ENCODE measurements at places on chromosomes 2 and 18.

GRCh38 chr2:100902817-100903405 lies 83.0 kb downstream of the NPAS2 start:
- no peak for DNase-seq

DNA sequence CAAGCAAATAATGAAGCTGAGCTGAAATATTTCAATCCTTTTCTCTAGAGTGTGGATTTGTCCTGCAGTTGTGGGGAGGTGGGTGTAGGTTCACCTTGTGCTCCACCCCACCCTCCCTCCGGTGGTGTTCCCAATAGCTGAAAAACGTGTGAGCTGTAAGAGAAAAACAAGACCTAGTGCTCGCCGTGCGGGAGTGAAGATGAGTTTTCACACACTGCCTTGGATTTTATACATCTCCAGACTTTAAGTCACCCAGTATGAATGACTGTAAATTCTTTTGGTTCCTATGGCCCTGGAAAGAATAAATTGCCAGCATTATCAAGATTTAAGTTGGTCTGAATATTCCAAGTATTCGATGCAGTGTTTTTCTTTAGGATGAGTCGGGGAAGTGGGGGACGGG lies 1.9 kb upstream of the SOX11 start:
- DNase-seq: no peak

DNA sequence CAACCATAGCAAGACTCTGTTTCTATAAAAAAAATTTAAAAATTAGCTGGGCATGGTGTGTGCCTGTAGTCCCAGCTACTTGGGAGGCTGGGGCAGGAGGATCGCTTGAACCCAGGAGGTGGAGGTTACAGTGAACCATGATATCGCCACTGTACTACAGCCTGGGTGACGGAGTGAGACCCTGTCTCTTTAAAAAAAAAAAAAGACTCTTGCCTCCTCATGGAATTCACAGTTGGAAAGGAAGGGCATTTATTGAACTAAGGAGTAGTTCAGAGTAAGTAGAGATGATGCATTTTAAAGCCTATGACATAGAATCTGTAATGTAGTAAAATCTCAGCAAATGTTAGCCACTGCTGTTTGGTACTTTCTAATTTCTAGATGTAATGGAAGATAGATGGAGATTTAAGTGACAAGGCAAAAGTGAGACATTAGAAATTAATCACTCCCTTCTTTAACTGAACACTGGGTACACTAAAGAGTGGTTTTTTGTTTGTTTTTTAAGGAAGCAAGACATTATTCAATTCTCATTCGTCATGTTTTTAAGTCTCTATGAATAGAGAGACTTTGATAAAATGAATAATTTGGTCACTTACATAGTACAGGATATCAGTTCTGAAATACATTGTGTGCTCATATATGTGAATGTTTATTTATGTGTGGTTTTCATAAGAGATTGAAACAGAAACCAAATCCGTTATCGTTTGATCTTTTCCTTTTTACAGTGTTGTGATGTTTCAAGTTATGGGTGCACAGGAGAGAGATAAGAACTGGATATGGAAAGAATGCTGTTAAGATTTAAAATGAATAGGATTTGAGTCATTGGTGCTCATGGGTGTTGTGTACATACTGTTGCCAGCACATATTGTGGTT lies 186.1 kb upstream of the STON1 start:
- peak; percentile 74 for DNase-seq

DNA sequence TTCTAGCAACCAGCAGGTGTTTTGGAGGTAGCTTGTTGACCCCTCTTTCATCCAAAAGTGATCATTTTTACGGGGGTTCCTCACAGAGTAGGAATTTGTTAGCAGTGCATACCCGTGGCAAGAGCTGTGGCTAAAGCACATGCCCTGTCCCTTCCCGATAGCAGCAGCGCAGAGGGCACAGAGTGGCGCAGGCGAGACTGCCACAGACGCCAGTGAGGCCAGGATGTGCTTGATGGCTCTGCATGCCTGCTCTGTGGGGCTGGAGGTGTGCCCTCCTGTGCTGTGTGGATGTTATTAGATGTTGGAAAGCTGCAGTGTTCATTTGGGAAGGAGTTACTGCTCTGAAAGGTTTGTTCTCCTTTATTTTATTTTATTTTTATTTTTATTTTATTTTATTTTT lies 153.6 kb downstream of the FAM210A start:
- DNase-seq: no peak

DNA sequence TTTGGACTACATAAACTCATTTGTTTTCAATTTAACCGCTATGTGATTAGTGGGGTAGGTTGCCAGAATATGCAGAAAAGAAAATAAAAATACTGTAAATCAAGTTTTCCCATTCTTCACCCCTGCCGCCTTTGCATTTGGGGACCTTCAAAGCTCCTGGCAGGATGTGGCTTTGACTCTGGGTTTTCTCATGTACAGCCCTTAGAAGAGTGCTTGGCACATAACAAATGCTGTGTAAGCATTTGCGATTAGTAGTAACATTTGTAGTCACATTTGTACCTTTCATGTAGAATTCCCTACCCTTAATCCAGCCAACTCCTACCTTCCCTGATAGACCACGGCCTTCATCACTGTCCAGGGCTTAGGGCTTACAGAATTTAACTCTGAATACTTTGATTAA lies 262.6 kb downstream of the MREG start:
- peak; percentile 9 for DNase-seq

GRCh38 chr2:148607566-148607965 lies 37.0 kb upstream of the EPC2 start:
- DNase-seq: no peak

DNA sequence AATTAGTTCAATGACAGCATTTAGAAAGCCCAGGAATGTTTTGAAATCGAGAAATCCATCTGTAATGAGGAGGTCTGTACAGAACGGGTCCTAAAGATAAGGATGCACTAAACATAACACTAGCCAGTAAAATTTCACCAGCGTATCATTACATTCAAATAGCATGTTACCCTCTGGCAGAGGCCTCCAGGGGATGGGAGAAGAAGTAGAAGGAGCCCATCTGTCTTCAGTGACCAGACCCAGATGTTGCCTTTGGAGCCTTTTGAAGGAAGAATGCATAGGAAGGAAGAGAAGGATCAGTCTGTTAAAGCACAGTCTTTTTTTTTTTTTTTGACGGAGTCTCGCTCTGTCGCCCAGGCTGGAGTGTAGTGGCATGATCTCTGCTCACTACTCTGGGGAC lies 86.1 kb upstream of the BCL2L11 start:
- DNase-seq: no peak

- no peak for DNase-seq
These were observed 131.5 kb upstream of the LGALSL start for GRCh38 chr2:64322433-64322832.

GRCh38 chr2:56040834-56041233 lies 117.3 kb upstream of the EFEMP1 start:
- no peak for DNase-seq

DNA sequence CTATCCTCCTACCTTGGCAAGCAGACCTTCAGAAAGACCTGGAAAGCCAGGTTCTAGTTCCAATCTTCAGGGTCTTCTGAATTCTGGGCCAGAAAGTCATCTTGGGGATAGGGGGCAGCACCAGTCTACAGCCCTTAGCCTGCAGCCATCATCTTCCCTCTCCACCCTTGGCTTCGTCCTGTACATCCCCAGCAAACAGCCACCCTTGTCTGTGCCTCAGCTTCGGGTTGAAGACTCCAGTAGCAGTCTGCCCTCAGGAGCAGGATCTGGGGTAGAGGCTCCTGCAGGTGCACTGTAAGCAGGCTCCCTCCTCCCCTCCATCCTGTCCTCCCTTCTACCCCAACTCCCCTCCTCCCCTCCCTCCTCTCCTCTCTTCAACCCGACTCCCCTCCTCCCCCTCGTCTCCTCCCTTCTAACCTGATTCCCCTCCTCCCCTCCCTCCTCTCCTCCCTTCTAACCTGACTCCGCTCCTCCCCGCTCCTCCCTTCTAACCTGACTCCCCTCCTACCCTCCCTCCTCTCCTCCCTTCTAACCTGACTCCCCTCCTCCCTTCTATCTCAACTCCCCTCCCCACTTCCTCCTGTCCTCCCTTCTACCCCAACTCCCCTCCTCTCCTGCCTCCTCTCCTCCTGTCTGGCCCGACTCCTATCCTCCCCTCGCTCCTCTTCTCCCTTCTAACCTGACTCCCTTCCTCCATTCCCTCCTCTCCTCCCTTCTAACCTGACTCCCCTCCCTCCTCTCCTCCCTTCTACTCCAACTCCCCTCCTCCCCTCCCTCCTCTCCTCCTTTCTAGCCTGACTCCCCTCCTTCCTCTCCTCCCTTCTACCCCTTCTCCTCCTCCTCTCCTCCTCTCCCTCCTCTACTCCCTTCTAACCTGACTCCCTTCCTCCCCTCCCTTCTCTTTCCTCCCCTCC lies 90.1 kb upstream of the SMAD2 start:
- no peak for DNase-seq

GRCh38 chr2:233211548-233211895 lies 40.0 kb upstream of the ATG16L1 start:
- no peak for DNase-seq

DNA sequence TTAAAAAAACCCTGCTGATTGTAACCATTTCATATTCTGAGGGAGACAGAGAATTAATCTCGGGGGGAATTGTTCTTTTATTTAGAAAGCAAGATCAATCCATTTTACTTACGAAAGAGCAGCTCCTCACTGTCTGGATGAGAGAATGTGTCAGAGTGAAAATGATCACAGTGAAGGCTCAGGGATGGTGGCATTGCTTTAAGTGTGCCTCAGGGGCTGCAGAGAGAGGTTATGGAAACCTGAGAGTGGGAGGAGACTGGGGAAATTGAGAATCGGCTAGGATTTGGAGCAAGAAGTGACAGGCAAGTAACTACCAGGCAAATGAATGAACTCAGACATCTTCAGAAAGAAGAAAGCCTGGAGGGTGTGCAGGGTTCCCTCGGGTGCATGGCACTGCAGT lies 34.2 kb downstream of the MRPL35 start:
- DNase-seq: no peak

DNA sequence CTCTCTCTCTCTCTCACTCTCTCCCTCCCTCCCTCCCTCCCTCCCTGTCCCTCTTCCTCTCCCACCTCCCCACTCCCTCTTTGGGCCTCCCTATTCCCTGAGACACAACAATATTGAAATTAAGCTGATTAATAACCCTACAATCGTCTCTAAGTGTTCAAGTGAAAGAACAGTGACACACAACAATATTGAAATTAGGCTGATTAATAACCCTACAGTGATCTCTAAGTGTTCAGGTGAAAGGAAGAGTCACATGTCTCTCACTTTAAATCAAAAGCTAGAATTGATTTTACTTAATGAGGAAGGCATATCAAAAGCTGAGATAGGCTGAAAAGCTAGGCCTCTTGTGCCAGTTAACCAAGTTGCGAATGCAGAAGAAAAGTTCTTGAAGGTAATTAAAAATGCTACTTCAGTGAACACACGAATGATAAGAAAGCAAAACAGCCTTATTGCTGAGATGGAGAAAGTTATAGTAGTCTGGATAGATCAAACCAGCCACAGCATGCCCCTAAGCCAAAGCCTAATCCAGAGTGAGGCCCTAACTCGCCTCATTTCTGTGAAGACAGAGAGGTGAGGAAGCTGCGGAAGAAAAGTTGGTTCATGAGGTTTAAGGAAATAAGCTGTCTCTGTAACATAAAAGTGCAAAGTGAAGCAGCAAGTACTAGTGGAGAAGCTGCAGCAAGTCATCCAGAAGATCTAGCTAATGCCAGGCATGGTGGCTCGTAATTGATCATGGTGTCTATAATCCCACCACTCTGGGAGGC lies 21.3 kb downstream of the MALT1 start:
- peak; percentile 41 for DNase-seq

DNA sequence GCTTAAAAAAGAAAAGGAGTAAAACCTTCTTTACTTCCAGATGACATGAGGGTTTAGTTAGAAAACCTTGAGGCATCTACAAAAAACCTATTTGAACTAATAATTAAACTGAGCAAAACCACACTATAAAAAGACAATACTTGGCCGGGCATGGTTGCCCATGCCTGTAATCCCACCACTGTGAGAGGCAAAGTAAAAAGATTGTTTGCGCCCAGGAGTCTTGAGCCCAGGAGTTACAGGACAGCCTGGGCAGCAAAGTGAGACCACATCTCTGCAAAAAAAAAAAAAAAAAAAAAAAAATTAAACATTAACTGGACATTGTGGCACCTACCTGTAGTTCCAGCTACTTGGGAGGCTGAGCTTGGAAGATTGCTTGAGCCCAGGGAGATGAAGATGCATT lies 502.8 kb upstream of the LRRTM4 start:
- DNase-seq: no peak

DNA sequence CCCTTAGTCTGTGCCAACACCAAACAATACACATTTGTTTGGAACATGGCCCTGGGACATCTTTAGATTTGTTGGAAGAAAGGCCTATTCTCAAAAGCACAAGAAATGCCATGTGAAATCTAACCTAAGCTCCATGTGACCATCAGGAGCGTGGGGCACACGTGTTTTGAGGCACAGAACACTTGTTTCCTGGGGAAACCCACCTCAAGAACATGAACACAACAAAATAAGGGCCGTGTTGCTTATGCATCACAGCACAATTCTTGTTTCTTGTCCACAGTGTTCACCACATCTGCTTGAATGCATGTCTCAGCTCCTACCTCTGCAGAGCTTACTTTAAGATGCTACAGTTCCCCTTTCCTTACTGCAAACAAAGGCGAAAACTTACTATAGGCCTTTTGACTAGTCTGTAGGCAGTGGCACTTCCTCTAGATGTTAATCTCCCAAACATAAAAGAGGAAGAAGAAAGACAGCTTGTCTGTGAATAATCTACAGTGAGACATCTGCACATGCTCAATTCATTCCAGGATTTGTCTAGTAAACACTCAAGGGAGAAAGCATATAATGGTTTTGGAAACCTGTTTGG lies 165.0 kb downstream of the ANKRD44 start:
- DNase-seq: peak; percentile 54

DNA sequence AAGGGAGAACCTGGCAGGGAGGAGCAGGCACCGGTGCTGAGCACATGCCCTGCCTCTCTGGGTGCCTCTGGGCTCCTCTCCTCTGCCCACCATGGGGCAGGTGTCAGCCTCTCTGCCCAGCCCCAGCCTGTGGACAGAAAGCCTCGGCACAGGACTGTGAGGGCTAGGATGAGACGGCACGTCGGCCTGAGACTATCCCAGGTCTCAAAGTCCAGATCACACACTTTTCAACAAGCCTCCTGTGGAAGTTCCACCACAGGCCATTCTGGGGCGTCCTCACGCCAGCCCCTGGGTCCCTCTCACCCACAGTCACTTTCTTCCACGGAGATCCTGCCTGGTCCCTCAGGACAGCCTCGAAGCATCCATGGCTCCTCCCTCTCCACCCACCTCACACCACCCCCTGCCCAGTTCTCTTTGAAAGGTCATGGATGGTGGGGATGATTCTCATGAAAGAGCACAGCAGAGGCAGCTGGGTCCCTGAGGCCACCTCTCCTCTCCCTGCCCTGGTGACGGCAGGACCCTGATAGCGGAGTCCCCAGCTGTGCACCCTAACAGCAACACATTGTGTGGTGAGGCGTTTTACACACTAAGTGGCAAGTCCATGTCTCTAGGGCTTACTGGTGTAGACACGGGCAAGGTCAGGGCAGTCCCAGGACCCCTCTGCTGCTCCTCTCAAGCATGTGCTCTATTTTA lies 569.4 kb upstream of the SALL3 start:
- no peak for DNase-seq

- no peak for DNase-seq
These were observed 207.4 kb downstream of the NCKAP5 start for GRCh38 chr2:133360882-133361281.

Measured in central memory CD4-positive, alpha-beta T cell (primary cell).